ENCODE measurements at places on chromosomes 1 and 21. TPM values are rescaled to one million over a fixed set of nuclear protein-coding genes. Genes with fewer than 3 reads are reported as not detected.

GRCh38 chr1:43814401-43814800, 107.1 kb downstream of the ST3GAL3 start:
- DNase-seq, result no peak

GRCh38 chr21:38388647-38389353, 109.5 kb downstream of the ERG start:
- no peak for DNase-seq

DNA sequence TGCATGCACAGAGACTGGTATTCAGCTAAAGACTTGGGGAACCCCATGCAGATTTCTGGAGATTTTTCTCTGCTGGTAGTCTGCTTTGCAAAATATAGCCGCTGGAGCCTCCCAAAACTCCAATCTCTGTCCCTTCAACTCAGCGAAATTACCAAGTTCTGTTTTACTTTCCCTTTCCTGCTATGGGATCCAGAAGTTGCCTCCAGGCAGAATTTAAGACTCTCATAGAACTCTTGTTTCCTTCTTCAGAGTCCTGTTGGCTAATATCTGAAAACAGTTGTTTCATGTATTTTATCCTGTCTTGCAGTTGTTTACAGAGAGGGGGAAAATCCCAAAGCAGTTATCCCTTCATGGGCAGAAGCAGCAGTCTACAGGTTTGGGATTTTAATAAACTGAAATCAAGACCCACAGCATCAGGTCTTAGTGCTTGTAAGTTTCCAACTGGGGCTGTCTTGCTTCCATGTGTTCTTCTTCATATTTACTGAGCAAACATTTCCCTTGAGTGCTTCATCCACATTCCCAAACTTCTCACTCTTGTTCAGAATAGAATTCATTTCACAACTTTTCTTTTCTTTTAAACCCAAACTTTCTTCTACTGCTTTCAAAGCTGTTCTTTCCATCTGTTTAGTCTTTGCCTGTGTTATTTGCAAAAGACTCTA, 221.3 kb upstream of the DMRTA2 start:
- DNase-seq, result no peak

DNA sequence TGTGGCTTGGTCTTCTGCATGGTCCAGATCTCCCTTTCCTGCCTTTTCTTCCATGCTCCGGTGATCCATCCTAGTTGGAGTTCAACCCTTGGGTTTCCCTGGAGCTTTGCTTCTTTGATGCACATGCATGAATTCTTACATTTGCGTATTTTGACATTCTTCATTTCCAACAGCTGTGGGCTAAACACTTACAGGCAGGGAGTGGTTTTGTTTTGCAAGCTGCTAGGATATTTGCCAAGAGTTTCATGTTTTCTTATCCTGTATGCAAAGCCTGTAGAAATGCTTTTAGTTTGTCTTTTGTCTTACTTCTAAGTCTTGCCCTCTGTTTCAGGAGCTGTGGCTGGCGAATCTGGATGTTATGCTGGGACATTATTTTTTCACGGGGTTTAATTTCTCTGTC, 90.3 kb upstream of the PAXBP1 start:
- no peak for DNase-seq

DNA sequence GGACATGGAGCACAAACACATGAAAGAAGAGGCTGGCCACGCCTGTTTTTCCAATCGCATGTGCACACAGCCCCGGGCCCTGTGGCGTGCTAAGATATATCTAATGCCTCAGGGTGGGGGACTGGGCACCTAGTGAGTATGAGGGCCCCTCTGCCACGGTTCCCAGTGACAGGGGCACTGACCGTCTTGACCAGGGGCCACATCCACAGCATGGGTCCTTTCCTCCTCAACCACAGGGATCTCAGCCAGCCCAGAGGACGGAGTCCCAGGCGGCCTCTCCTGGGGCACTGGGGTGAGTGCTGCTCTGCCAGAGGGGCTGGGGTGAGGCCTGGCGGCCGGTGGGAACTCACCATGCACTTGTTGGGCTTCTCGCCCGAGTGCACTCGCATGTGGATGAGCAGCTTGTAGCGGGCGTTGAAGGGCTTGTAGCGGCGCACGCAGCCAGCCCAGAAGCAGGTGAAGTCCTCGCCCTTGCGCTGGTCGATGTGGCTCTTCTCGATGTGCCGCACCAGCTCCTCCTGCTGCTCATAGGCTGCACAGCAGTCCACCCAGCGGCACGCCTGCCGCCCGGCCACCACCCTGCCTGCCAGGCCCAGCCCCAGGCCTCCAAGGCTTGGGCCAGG, 134.7 kb downstream of the DMRTB1 start:
- DNase-seq, result no peak

The CHIA gene
- total RNA-seq, result not detected

The EFNA3 gene
- total RNA-seq, result 0.71 TPM

Measured in pancreas (tissue), 10 donors.